Natural killer cell treated with Interleukin-12 subunit alpha and Interleukin-12 subunit beta and Interleukin-15 and Interleukin-18, amount 100 ng/mL, for 72 hours (primary cell): ENCODE measurements at places on chromosomes 4 and X.

GRCh38 chr4:52103319-52103718 lies 52.2 kb downstream of the SPATA18 start:
- no peak for DNase-seq

- no peak for DNase-seq
These were observed 195.7 kb upstream of the ANK2 start for GRCh38 chr4:112853662-112854256.

- no peak for DNase-seq
These were observed 110.6 kb upstream of the LIMCH1 start for GRCh38 chr4:41427306-41427882.

DNA sequence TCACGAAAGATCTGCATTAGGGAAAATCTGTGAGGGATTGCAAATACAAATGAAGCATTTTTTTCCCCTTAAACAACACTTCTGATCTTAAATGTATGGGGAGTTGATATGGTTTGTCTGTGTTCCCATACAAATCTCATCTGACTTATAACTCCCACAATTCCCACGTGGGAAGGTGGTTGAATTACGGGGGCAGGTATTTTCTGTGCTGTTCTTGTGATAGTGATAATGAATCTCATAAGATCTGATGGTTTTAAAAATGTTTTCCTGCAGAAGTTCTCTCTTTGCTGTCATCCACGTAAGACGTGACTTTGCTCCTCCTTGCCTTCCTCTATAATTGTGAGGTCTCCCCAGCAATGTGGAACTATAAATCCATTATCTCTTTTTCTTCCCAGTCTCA lies 107.4 kb upstream of the KCNIP4 start:
- no peak for DNase-seq

DNA sequence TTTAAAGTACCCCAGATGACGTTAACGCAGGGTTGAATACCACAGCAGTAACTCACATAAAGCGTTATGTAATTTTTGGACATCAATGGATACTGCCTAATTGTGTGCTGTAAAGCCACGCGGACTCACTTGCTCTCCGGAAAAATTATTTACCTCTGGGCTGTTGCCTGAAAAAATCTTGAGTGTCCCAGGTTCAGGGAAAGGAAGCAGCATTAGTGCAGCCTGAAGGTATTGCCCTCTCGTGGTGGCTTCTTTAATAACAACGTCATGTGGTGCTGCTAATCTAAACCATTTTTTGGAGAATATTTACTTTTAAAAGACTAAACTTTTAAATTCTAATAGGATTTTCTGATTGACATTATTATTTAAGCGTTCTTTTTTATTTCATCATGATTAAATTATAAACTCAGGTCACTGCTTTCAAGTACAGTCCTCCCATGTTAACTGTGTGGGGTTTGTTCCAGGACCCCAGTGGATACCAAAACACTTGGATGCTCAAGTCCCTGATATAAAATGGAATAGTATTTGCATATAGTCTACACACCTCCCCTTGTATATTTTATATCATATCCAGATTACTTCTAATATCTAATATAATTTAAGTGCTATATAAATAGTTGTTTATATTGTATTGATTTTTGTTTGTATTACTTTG lies 384.8 kb downstream of the FAM133A start:
- DNase-seq, result no peak

DNA sequence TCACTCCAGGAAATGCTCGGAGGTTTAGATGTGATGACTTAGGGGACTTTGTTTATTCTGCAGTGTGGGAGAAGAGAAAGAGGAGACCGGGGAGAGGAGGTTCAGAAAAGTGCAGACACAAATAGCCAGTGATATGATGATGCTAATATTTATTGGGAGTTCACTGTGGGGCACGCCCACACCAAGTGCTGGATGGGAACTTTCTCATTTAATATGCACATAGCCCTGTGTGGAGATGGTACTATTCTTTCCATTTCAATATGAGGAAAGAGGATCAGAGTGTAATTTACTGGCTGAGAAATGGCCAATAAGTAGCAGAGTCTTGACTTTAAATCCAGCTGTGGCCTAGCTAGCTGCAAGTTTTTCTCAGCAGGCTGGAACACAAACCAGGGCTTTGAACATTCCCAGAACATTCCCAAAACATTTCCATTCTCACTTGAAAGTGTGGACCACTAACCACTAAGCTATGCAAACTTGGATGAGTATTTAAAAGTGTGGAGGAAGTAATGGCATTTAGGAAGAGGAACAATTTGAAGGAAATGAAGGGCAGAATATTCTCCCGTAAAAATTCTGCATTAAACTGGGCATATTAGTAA lies 231.7 kb downstream of the HS3ST1 start:
- DNase-seq, result no peak

DNA sequence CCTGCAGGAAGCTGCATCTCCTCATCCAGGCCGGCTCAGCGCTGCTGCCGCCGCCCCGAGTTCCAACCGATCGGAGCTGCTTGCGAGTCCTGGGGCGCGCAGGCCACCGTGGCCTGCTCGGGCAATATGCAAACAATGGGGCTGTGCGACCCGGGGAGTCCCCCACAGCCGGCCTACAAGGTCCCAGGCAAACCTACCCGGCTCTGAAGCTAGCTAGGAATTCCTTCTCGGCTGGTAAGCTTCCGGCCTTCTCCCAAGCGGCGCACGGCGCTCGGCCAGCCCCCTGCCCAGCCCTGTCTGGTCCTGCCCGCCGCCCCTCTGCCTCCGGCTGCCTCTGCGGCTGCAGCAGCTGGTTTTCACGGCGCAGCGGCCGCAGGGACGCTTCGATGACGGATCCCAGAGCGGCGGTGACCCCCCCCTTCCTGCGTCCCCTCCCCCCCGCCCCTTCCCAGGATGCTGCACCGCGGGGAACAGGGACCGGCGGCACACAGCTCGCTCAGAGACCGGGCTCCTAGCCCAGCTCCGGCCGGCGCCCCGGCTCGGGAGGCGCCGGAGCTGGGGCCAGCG lies 59.4 kb downstream of the TSC22D3 start:
- DNase-seq, result no peak

DNA sequence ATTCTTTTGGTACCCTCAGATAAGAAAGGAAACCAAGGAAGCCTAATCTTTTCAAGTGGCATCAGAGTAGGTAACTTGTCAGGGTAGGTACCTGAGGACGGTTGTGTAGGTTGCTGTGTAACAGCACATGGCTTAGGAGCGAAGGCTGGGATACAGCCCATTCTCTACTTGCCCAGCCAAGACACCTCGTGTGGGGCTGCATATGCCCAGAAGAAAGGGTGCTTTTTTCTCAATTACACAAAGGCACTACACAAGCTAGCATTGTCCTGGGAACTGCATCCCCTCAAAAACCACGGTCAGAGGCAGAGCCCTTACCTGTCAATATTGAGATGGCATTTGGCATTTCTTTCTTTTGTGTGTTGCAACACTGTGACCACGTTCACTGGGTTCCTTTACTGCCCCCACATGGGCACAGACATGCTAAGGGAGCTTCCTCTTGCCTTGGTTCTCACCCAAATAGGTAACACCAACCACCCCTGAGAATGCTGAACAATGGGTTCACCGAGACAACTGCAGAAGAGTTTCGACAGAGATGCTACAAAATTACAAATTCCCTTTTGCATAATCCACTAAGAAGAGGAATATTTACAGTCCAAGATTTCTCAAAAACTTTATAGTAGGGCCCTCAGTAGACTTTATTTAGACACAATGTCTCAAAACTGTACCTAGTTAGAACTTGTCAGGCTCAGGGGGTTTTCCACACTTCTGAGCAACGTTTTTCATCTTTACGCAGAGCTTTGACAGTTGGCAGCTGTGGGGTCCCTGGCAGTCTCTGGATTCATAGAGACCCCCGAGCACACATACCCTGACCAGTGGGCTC lies 35.8 kb upstream of the TNIP3 start:
- no peak for DNase-seq

DNA sequence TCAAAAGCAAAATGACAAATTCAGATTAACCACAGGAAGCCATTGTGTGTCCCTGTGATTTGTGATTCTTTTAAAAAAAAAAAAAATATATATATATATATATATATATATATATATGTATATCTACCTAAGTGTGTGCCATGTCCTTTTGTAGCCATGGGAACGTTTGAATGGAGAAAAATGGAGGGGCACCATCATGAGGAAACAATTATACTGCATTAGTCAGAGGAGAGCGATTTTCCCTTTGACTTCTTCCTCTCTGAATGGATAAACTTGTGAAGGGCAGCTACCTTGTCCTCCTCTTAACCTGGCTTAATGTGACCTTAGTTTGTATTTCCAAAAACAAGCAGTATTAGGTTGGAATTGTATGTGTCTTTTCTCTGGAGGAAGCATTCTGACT lies 23.3 kb upstream of the CBLL2 start:
- DNase-seq, result no peak

- no peak for DNase-seq
These were observed 525 bp upstream of the CISD2 start for GRCh38 chr4:102868153-102868780.

- DNase-seq, result no peak
These were observed 140.8 kb upstream of the AGA start for GRCh38 chr4:177582992-177583391.

- no peak for DNase-seq
These were observed 28.5 kb upstream of the SMAD1 start for GRCh38 chr4:145453163-145453520.

DNA sequence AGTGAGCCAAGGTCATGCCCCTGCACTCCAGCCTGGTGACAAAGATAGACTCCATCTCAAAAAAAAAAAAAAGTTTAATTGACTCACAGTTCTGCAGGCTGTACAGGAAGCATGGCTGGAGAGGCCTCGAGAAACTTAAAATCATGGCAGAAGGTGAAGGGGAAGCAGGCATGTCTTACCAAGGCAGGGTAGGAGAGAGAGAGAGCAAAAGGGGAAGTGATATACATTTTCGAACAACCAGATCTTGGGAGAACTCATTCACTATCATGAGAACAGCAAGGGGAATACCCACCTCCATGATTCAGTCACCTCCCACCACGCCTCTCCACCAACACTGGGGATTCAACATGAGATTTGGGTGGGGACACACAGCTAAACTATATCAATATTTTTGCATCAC lies 315.2 kb upstream of the HTR2C start:
- no peak for DNase-seq

- DNase-seq, result no peak
These were observed 20.5 kb upstream of the CBR4 start for GRCh38 chr4:169030562-169030982.

GRCh38 chr4:125703443-125703842 lies 388.7 kb downstream of the FAT4 start:
- no peak for DNase-seq

DNA sequence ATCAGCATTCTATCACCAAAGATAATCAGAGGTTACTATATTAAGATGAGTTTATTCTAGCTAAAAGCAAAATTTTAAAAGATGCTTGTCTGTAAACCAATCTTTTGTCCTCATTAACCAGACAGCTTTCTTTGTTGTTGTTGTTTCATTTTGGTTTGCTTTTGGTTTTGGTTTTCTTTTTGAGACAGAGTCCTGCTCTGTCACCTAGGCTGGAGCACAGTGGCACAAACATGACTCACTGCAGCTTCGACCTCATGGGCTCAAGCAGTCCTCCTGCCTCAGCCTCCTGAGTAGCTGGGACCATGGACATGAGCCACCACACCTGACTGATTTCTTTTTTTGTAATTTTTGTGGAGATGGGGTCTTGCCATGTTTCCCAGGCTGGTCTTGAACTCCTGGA lies 102.9 kb downstream of the COX18 start:
- no peak for DNase-seq

DNA sequence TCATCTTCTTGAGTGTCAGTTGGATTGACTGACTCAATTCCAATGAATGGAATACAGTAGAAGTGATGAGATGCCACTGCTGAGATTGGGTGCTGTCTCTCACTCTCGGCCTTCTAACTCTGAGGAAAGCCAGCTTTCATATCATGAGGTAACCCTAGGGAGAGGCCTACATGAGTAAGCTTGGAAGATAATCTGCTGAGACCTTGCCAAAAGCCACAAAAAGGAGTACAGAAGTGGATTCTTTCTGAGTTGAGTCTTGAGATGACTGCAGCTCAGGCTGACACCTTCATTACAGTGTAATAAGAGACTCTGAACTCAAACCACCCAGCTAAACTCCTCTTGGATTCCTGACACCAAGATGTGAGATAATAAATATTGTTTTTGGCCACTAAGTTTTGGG lies 537.4 kb upstream of the MAGEB18 start:
- DNase-seq, result no peak

GRCh38 chrX:17596546-17597205 lies 140.6 kb upstream of the SCML1 start:
- DNase-seq, result no peak

- DNase-seq, result no peak
These were observed 208.7 kb upstream of the KLF3 start for GRCh38 chr4:38455092-38455862.

- no peak for DNase-seq
These were observed 36.9 kb downstream of the PARM1 start for GRCh38 chr4:74969507-74970474.

DNA sequence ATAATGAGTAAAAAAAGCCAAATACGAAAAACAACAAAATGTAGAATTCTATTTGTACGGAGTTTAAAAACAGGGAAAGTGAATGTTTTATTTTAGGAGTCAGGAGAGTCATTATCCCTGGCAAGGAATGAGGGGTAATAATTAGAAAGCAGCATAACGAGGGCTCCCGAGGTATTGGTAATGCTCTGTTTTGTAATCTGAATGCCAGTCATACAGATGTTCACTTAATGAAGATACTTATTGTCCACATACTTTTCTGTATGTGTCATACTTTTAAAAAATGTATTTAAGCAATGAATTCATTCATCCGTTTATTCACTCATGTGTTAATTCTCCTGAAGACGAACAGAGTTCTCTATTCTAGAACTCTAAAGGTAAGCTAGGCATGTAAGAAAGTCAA lies 87.8 kb upstream of the BMP2K start:
- DNase-seq, result no peak

DNA sequence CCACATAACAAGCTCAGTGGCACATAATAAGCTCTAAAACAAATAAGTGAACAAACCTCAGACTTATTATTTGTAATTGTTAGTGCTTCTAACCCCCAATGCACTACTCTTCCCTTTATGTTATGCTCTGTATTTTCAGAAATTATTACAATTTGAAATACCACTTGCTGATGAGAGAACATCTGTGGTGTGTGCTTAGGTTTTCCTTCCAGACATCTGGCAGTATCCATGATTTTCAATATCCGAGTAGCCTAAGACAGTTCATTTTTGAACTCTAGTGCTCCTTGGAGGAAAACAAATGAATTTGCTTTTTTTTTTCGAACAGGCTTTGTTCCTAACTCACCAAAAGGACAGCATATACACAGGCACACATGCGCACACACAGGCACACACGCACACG lies 278.7 kb upstream of the CLNK start:
- no peak for DNase-seq
